ENCODE measurements at places on chromosomes 5 and 9.

DNA sequence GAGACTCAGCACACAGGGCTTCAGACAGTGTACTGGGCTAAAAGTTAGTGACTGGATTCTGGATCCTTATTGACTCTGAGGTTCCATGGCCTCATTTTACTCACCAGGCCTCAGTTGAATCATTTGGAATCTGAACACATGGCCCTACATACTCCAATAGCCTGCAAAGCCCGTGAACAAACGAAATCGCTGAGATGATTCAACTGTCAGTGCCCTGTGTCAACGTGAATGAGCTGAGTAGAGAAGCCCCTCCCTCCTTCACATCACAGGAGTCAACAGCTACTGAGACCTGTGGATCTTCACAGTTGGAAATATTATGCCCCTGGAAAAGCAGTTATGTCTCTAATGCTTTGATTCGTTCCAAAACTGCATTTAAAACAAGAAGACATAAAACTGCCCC is 429.3 kb downstream of the GADD45G start:
- no peak for DNase-seq

- no peak for DNase-seq
These were observed 167.9 kb upstream of the CD180 start for GRCh38 chr5:67364381-67364970.

- peak; percentile 86 for DNase-seq
These were observed 809 bp downstream of the HNRNPAB start for GRCh38 chr5:178204935-178205748.

DNA sequence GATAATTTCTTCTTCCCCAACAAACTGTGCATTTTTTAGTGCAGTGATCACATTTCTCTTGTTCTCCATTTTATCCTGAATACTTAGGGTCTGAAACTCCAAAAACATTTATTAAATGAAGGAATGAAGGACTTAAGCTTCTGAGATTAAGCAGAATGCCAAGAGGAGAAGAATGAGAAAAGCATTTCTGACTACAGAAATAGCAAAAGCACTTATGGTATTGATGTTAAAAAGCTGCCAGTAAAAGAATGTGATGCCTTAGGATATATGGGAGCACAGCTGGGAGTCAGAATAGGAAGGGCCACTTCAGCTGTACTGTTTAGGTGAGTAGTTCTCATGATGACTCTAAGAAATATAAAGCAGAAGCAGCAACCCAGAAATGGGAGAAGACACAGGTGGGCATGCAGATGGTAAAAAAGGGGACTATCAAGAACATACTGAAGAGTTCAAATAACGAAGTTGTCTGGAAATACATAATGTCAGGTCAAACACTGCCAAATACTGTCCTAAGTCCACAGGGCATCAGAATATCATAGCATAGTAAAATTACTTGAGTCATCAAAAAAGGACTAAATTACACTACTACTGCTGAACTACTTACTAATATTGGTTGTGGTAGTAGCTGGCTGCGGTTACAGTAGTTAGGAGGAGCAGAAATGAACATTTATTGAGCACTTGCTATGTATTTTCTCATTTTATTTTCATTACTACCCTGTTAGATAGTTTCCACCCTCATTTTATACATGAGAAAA is 132.7 kb downstream of the MAPKAP1 start:
- DNase-seq, result no peak

- DNase-seq, result no peak
These were observed 194 bp upstream of the RXFP3 start for GRCh38 chr5:33936004-33936380.

- no peak for DNase-seq
These were observed 314.7 kb downstream of the TLE1 start for GRCh38 chr9:81374459-81375186.

DNA sequence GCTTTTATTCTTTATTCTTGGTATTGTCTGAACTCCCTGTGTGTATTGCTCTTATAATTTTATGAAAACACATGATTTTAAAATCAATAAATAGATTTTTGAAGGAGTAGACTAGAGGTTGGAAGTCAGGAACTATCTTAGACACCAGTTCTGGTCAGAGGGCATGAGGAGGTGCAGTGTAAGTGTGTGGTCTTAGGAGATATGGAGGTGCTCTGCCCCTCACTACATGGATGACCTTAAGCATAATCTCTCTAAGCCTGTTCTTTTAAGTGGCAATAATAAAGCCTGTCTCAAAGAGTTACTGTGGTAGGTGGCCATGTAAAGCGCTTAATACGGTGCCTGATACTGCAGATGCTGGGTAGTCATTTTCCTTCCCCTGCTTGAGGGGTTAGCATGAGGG is 34.0 kb downstream of the RPS23 start:
- no peak for DNase-seq

DNA sequence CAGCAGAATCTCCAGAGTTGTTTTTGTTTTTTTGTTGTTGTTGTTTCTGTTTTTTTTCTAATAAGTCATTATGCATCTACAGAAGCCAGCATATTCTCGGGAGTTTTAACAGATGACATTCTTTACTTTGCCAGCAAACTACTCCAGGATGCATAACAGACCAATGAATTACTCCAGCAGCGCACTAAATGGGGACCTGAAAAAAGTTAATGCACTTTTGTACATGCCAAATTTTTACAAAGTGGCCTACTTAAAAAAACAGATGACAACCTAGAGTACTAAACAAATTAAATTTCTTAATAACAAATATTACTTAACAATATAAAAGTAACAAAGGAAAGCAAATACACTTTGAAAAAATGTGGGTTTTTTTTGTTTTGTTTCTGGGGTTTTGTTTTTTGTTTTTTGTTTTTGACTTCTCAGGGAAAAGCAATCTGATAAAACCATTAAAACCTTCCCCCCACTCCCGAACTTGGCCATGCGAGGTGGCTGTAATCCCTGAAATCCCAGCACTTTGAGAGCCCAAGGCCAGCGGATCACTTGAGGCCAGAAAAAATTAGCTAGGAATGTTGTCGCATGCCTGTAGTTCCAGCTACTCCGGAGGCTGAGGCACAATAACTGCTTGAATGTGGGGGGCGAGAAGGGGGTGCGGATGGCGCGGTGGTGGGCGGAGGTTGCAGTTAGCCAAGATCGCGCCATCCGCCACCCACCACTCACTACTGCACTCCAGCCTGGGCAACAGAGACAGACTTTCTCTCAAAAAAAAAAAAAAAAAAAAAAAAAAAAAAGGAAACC is 352.4 kb downstream of the CETN3 start:
- no peak for DNase-seq

DNA sequence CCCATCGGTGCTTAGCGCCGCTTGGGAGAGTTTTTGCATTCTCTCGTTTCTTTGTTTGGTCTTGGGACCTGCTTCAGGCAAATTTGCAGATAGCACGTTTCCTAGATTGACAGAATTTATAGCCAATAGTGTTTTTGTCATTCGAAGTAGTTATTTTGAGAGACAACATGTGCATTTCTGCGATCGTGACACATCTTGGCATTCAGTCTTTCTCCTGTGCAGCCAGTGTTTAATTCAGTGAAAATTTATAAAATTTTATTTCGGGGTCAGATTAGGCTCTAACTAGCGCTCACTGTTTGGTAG is 830 bp downstream of the PRRC1 start:
- peak; percentile 71 for DNase-seq

DNA sequence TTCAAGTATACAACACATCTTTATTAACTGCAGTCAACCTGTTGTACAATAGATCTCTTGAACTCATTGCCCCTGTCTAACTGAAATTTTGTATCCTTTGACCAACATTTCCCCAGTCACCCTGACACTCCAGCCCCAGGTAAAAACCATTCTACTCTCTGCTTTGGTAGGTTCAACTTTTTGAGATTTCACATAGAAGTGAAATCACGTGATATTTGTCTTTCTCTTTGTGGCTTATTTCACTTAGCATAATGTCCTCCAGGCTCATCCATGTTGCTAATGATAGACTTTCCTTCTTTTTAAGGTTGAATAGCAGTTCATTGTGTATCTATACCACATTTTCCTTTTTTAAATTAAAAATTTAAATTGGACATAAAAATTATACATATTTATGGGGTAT is 126.5 kb upstream of the MAN2A1 start:
- no peak for DNase-seq

DNA sequence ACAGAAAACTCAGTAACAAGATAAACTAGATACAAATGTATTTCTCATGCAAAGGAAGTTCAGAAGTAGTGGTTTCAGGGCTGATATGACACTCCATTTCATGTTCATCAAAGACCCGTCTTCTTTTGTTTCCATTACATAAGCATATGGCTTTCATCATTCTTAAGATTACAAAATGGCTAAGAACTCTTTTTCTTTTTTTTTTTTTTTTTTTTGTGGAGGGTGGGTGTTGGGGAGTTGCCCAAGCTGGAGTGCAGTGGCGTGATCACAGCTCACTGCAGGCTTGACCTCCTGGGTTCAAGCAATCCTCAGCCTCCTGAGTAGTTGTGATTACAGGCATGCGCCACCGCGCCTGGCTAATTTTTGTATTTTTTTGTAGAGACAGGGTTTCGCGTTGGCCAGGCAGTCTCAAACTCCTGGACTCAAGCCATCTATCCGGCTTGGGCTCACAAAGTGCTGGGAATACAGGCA is 22.0 kb upstream of the PTBP3 start:
- DNase-seq, result no peak

- DNase-seq, result no peak
These were observed 175.6 kb upstream of the CCNH start for GRCh38 chr5:87588316-87588715.

DNA sequence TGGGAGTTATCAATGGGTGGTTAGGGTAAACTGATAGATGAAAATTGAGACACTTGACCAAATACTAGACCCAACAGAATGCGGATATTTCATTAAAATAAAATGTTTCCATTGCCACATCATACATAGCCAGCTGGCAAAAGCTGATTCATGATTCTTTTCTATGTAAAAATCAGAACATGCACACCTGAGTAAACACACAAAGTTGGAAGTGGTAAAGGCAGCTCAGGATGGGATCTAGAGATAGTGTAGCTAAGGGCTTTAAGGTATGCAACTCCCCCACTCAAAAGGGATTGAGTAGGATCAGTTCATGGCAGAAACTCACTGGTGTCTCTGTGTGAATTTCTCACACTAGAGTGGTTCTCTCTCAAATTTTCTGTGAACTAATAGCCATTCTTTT is 541.1 kb upstream of the GRAMD2B start:
- DNase-seq, result no peak

DNA sequence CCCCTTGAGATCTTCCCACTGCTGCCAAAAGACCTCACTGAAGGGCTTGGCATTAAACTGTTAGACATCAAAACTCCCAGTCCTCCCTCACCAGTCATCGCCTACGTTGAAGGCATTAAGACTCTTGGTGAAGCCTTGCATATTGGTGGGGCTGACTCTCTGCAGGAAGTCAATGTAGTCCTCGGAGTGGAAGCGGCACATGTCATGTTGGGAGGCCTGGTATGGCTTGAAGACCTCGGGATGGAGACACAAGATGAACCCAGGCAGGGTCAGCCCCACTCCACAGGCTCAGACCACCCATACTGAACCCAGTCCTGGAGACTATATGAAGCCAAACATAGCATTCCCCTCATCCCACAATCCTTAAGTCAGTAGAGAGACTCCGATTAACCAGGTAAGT is 1.9 kb downstream of the HDAC3 start:
- no peak for DNase-seq

- DNase-seq, result no peak
These were observed 75.4 kb upstream of the ZFAND5 start for GRCh38 chr9:72440378-72440777.

- DNase-seq, result no peak
These were observed 48.4 kb downstream of the NDUFAF2 start for GRCh38 chr5:60993425-60993824.

- no peak for DNase-seq
These were observed 102.4 kb downstream of the MED27 start for GRCh38 chr9:131977109-131977838.

DNA sequence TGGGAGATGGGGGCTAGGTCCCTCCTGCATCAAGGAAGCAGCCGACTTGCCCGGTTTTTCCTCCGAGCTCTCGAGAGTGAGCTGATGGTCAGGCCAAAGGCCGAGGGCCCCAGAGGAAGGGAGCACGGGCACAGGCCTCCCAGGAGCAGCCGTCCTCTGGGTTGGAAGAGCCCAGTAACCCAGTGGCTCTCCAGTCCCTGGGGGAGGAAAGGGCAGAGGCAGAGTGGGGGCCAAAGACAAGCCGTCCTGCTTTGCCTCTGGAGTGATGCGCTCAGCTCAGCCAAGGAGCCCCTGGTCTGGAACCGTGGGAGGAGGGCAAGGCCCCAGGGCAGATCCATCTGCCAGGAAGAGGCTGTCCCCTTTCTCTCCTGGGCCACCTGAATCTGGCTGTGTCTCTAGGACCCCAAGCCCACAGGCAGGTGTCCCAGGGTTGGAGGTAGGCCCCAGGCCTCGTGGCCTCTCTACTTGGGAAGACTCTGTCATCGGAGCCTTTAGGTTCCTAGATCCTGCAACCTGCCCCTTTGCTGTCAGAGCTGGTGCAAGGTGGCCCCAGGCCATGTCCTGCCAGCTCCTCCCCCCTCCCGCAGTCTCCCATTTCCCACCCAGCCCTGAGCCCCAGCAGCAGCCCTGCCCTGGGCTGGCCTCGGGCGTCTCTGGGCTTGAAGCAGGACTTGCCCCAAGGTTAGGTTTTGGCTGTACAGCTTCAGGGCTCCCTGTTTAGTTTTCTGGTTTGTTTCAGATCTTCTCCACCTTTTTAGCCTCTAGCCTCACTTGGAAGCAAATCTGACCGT is 224.1 kb downstream of the CACNA1B start:
- DNase-seq, result no peak

DNA sequence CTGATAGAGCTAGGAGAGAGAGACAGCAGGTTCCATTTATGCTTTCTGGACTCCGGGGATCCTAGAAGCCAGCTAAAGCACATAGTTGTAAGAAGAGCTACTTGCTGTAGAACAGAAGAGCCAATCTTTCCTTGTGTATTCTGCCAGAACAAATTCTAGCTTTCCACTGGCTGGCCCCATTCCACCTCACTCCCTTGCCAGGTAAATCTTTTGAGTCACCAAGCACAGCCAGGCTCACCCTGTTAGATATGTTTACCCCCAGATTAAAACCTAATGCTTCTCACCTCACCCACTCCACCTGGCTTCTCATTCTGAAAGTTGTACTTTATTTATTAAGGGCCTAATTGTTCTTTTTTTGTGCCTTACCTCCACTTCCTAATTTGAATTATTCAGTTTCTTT is 48.9 kb upstream of the CHD1 start:
- DNase-seq, result no peak

GRCh38 chr9:115442054-115442453 is 324.1 kb upstream of the TNC start:
- no peak for DNase-seq

DNA sequence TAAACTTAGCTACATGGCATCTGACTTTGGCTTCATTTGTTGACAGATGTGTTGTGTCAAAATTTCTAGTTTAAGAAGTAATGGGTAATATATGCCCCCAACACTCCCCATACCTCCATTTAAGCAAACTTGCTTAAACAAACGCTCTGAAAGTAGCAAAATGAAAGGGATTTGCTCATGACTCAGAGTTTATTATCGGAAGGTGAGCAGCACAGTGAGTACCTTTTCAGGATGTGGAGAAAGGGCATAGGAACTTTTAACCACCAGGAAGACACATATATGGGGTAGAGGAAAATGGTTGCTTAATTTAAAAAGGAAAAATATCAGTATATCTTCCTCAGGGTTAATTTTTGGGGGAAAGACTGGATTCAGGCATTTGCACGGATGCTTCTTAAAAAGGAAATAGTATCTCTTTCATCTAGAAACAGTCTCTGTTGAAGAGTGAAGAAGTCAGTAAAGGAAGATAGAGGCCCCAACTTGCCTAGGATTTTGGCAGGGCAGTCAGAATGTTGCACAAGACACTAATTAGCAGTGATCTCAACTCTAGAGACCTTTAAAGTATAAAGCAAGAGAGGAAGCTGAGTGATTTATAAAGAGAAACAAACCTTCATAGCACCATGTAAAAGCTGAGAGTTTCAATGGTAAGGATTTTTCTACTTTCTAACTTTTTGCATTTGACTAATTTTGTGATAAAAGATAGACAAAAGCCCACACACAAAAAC is 155.1 kb downstream of the TRIO start:
- no peak for DNase-seq

Measured in RKO (cell line).